Calu3 (cell line): ENCODE measurements at places on chromosomes 13 and 19. TPM values are rescaled to one million over a fixed set of nuclear protein-coding genes. Genes with fewer than 3 reads are reported as not detected.
A peak's percentile ranks its signal among the peaks of the same experiment; 100 is the strongest.

DNA sequence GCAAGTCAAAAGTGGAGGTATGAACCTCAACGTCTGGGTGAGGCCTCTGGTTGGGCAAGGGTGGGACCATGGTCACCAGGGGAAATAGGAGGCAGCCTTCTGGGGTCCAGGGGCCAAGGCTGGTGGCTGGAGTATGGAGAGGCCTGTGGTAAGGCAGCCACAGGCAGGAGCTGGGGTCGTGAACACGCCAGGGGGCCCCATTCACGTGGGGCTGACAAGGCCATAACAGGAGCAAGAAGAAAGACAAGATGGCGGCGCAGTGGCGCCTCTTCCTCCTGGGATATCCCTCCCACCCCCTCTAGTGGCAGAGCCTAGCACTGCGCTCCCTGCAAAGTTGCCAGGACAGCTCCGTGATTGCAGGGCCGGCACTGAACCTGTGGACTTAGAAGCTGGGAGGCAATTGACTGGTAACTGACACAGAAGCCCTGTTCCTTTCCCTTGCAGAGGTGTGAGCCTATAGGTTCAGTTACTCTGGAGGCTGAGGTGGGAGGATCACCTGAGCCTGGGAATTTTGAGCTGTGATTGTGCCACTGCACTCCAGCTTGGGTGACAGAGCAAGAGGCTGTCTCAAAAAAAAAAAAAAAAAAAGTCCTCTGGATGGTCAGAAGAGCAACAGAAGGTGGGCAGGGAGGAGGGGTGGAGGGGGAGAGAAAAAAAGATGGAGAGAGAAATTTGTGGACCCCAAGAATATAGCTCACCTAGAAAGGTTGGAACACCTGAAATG, 19.7 kb upstream of the EDDM13 start:
- peak overlapping the region; percentile 39 for H3K27ac ChIP-seq
- no peaks in the 10 kb centered on the region for H3K27me3 ChIP-seq
- no peak overlapping the region for H3K4me3 ChIP-seq

DNA sequence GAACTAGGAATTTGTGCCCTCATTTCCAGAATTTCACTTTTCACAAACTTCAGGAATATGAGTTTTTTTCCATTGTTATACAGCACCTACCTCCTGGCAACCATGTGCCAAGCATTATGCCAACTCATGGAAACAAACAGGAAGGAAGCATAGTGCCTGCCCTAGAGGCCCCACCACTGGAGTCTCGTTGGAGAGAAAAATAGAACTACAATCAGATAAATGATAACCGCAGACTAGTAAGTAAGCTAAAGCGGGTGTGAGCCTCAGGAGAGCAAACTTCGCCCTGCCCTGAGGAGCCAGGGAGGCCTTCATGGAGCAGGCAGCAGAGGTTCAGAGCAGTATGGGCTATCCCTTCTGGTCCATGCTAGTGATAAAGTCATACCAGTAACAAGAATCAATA, 75.9 kb downstream of the FRY start:
- no peaks in the 10 kb centered on the region for H3K27me3 ChIP-seq
- H3K27ac ChIP-seq = no peak overlapping the region
- H3K4me3 ChIP-seq = no peak overlapping the region
- DNase-seq = no peak
- H3K36me3 ChIP-seq = no peaks in the 10 kb centered on the region
- H3K4me1 ChIP-seq = no peaks in the 10 kb centered on the region

ZNF805 gene
- total RNA-seq = 13.8 and 14.1 TPM in 2 replicates

DNA sequence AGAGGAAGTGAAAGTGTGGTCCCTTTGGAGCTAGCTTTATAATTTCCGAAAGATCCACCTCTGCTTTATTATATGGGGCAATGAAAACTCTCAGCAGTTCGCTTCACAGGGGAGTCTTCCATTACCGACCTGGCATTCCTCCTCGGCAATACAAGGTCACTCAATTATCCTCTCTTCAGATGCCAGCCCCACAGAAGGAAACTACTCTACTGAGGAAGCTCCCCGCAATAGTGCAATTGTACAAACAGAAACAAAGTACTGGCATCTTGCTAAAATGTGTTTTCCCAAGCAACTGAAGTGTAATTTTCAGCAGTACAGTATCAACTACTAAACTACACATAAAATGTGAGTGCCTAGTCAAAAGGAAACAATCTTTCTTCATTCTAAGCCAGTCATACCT, 702.0 kb downstream of the PCDH9 start:
- H3K4me3 ChIP-seq = no peak overlapping the region
- no peak for DNase-seq

ZNF534 gene
- not detected in 2 replicates for total RNA-seq

- peak; percentile 30 for DNase-seq
- H3K36me3 ChIP-seq = no peaks in the 10 kb centered on the region
- no peak overlapping the region for H3K27ac ChIP-seq
- H3K27me3 ChIP-seq = no peaks in the 10 kb centered on the region
Measured at GRCh38 chr13:79782541-79783205, 301.7 kb downstream of the NDFIP2 start.

PDX1 gene
- 1.2 and 1.8 TPM in 2 replicates for total RNA-seq

DNA sequence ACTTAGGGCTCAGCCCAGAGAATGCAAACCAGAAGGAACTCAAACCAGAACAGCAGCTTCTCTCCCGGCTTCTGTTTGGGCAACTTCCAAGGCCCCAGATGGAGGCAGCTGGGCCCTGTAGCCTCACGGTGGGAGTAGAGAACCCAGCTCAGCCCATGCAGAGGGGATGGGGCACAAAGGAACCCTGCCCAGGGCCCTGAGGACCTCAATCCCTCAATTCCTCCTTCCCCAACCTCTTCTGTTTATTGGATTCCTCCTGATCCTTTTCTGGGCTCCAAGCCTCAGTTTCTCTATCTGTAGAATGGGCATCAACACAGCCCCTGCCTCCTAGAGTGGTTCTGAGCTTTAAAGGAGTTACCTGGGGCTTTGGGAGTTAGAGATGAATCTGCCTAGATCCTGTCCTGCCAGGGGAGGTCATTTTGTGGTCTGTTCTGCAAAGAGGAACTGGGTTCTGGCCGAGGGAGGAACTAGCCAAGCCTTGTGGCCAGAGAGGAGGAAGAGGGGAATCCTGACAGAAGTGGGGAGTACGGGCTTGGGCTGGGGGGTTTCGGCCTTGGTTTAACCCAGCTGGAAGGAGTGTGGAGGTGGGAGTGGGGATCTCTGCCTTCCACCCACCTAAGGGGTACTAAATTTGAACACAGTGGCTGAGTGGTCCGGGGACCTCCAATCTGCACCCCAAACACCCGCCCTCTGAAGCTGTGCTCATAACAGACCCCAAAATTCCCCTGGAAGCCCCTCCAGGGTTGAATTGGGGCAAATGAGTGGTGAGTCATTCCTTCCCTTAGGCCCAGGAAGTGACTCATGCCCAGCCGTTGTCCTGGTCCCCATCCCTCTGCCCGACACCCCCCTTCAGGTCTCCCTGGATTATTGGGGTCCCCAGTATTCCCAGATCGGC, 2.7 kb downstream of the ADGRE5 start:
- peak overlapping the region; percentile 43 for H3K4me3 ChIP-seq
- H3K4me1 ChIP-seq = peaks cover 19% of the 10 kb centered on the region
- peak; percentile 26 for DNase-seq
- H3K36me3 ChIP-seq = peaks cover 42% of the 10 kb centered on the region
- H3K27ac ChIP-seq = peak overlapping the region; percentile 74

DNA sequence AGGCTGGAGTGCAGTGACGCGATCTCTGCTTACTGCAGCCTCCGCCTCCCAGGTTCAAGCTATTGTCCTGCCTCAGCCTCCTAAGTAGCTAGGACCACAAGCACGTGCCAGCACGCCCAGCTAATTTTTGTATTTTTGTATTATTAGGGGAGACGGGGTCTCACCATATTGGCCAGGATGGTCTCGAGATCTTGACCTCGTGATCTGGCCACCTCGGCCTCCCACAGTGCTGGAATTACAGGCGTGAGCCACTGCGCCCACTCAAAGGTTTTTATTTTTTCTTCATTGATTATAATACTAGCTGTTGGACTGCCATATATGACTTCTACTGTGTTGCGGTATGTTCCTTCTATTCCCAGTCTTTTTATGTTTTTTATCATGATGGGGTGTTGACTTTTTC, 569.7 kb upstream of the SLITRK6 start:
- H3K36me3 ChIP-seq = no peaks in the 10 kb centered on the region
- H3K4me3 ChIP-seq = no peak overlapping the region
- H3K27ac ChIP-seq = no peak overlapping the region
- H3K4me1 ChIP-seq = no peaks in the 10 kb centered on the region
- no peak for DNase-seq

F10 gene
- total RNA-seq = not detected in 2 replicates

- H3K36me3 ChIP-seq = no peaks in the 10 kb centered on the region
- H3K27me3 ChIP-seq = no peaks in the 10 kb centered on the region
- no peak for DNase-seq
Measured at GRCh38 chr13:67238861-67239260, 8.7 kb upstream of the PCDH9 start.
